Stimulated activated CD4-positive, alpha-beta T cell treated with anti-CD3 and anti-CD28 coated beads, Interleukin-15, amount 100 ng/mL, for 1 hour (primary cell): ENCODE measurements at places on chromosomes 6 and 20.

GRCh38 chr6:84411060-84411629, 183.7 kb upstream of the CEP162 start:
- no peak for DNase-seq

DNA sequence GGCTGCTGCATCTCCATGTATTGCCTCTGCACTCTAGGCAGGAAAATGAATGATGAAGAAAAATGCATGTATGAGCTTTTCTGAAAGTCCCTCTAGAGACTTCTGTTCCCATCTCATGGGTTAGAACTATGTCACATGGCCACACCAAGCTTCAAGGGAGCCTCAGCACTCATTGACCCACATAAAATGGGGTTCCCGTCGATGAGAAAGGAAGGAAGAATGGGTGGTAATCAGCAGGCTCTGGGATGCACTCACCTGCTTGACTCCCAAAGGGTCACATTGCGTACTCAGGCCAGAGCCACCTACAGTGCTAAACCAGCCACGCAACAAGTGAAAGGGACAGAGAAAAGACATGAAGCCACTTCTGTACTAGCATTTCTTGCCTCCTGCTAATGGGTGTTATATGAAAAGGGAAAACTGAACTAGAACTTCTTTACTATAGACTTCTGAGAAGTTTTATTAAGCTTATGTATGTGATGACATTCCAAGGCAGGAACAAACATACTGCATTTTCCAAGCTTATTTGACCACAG, 95.8 kb upstream of the GCM1 start:
- no peak for DNase-seq

DNA sequence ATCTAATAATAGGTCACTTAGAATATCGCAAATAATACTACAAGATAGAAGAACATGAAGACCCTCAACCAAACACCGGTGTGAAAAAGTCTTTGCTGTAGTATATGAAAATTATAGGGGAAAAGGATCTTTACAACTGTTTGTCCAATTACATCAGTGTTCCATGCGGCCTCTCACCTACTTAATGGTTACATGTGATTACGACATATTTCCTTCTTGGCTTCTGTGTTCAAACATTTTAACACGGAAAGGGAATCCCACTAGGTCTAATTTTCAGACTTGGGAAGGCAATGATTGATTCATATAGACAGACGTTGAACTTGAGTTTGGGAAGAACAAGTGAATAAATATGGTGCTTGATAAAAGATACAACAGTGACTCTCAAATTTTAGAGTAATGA, 273.4 kb downstream of the KIF16B start:
- no peak for DNase-seq

- DNase-seq = no peak
Observed at GRCh38 chr6:6890400-6890858, 217.3 kb upstream of the RREB1 start.

GRCh38 chr6:38320843-38321242, 318.9 kb downstream of the BTBD9 start:
- no peak for DNase-seq

DNA sequence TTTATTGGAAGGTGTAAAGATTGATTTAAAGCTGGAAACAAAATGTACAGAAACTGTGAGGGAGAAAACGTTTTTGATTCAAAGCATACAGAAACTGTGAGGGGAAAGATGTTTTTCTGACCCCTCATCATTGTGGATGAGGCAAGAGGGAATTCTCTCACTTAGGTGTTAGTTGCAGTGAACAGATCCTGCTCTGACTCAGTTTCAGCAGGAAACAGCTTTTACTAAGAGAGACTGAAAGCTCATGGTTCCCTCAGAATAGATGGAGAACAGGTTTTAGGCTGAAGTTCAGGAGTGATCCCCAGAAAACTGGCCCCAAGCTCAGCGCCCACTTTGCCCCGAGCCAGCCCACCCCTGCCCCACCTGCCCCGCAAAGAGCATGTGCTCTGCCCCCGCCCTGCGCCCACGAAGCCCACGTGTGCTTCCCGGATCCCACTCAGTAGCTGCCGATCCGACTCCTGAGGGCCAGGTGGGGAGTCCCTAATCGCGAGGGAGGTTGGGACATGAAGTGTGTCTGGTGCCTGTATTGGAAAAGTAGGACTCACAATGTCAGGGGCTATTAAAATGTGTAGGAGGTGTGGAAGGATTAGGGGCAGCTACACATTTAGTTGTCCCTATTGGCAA, 41.2 kb downstream of the DUSP22 start:
- no peak for DNase-seq

- DNase-seq = no peak
Observed at GRCh38 chr6:21969192-21969591, 327.6 kb downstream of the PRL start.
